Cortex of kidney (tissue), 1 donor: ENCODE measurements at places on chromosomes 4 and X.

DNA sequence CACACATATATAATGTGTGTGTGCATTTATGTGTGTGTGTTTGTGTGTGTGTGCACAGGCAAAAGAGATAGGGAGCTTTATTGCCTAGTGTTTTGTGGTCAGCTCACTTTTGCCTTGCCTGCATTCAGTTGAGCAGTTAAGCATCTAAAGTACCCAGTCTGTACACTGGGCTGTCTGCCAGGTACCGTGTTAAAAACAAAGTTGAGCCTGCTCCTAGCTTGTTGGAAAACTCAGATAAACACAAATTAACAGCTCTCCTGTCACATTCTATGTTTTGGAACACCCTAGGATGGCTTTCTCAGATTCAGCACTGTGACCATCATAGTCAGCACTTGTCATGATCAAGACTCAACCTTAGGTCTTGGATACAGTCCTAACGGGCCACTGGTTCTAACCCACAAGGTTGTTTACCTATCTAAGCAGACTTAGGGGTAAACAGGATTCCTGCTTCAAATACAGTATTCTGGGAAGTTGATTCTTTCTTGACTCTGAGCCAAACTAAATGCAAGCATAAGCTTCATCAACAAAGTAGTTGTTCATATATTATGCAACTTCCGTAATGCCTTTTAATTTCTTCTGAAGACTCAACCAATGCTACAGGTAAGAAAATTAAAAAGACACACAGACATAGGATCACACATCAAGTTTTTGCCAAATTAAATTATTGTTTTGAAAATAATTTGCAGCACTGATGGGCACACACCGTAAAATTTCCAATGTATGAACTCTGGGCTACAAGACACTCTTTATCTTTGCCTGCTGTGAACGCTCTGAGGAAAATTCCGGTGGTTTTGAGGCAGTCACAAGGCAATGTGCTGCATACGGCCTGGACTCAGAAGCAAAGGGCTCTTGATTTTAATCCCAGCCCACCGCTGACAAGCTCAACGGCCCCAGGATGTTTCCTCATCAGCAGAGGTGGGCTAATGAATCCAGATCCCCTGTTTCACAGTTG is 11.3 kb upstream of the CD99 start:
- DNase-seq: no peak

DNA sequence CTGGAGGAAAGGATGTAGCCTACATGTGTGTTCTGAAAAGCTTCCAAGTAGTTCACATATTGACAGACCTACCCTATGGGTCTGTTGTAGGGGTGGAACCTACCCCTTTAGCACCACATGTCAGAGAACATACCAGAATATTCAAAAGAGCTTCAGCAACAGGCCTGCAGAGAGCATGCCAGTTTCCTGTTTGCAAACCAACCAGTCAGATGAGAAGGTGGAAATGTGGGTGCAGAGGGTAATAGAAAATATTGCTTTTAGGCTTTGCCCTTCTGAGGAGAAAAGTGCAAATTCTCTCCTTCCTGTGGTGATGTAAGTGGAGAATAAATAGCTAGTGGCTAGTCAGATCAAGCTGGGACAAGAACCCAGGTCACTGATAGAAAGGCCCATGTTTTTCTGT is 16.4 kb downstream of the INTS6L start:
- DNase-seq: no peak

DNA sequence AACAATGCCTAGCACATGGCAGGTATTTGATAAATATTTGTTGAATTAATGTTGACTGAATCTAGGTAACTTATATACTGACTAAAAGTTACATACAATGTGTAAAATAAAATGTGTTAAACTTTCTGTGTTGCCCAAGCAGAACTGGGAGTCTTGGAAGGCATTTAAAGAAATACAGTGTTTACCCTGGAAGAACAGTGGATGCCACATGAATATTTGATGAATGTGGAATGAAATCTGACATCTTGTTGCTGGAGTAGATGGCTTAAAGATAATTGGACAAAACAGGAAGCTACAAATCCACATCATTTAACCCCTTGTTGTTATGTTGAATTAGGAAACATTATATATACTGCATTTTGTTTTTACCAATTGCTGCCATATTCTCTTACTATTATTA is 39.9 kb upstream of the SCOC start:
- DNase-seq: no peak

DNA sequence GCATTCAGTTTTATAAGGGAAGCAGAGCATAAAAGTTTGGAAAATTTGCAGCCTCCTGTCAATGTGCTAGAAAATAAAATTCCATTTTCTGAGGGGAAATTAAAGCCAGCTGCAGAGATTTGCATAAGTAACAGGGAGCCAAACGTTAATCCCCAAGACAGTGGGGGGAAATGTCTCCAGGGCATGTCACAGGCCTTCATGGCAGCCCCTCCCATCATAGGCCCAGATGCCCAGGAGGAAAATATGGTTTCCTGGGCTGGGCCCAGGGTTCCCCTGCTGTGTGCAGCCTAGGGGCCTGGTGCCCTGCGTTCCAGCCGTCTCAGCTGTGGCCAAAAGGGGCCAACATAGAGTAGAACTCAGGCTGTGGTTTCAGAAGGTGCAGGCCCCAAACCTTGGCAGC is 9.3 kb downstream of the RNF4 start:
- DNase-seq: no peak

GRCh38 chrX:63985906-63986305 is 200.9 kb upstream of the ARHGEF9 start:
- DNase-seq: no peak

- no peak for DNase-seq
Measured at GRCh38 chr4:94442251-94442650, 9.5 kb upstream of the PDLIM5 start.

DNA sequence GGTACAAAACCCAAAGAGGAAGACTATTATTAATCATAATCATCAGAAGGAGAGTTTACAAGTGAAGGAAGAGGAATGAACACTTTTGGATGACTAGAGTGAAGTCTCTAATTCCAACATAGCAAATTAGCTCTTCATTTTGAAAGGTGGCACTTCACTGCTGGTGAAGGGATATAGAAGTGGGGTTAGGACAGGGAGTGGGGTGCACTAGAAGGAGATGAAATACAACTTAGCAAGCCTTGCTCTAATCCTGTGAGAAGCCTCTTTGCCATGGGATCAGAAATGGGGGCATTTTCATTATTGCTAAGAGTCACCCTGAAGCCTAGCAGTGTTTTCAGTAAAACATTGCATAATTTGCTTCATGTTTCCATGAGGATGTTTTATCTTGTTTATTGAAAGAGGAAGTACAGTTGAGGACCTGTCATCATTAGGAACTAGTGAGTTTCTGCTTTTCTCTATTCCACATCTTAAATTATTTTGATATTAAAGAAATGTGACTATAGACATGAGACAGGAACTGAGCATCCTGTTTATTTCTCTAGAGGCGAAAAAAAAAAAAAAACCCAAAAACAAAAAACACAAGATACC is 9.3 kb upstream of the GRPR start:
- DNase-seq: no peak

DNA sequence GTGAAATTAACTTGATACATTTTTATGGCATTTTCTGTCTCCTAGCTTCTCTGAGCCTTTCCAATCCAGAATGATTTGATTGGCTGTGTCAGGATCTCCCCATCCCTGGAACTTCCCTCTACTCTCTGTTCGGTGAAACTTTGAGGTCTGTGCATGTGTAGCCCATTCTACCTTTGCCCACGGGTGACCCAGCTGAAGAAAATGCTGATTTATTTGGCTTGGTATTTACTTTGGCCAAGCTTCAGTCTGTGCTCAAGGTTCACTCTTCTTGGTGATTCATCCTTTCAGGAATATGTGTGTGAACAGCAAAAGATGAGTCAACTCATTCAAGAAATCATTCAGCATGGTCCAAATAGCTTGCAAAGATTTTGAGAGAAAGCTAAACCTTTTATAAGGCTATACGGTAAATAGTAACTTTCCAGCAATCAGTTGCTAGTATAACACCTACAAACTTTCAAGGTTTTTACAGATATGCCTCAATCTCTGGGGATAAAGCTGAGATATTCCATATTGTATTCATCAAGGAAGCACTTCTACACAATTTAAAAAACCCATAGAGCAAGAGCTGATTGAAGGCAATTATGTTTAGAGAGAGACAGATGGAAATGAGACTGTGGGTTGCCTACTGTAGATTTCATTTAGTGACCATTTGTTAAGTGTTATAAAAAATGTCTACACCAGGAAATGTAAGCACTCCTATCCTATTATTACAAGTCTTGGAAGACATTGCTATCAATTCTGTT is 233.9 kb upstream of the CXXC4 start:
- no peak for DNase-seq

DNA sequence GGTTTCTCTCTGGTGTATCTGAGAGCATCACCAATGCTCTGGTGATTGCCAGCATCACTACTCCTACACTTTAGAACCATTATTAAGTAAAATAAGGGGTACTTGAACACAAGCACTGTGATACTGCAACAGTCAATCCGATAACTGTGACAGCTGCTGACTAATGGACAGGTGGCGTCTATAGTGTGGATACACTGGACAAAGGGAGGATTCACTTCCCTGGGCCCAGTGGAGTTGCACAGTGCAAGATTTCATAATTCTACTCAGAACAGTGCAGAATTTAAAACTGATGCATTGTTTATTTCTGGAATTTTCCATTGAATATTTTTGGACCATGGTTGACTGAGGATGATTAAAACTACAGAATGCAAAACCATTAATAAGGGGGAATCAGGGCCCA is 97.8 kb downstream of the SHROOM3 start:
- no peak for DNase-seq

DNA sequence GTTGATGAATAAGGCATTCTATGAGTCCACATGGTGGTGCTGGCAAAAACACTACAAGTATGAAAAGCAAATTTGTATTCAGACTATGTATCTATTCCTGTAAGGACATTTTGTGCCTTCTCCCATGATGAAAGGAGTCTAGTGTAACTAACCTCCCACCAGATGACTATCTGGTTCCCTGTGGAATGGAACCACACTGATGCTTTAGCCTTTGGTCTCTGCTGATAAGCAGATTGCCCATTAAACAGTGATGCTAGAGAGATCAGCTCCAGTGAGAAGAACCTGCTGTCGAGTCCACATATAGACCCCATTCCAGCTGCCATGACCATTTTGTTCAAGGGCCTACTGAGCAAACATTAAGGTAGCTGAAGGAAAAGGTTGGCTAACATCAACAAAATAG is 10.5 kb upstream of the THOC2 start:
- DNase-seq: no peak

DNA sequence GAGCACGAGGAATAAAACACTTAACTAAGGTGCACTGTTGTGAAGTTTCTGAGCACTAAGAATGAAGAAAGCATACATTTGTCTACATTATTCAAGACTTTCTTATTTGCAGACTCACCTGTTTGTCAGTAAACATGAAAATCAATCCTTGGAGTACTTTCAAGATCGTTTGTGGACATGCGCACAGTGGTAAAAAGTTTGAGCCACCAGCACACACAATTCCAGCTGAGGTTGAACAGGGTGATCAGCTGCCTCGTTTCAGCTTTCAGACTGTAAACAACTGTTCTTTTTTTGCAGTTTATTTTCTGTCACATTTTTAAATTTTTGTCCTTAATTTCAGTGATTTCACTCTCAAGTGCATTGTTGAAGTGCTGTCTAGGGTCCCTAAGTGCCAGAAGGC is 143.8 kb upstream of the VCX2 start:
- no peak for DNase-seq

DNA sequence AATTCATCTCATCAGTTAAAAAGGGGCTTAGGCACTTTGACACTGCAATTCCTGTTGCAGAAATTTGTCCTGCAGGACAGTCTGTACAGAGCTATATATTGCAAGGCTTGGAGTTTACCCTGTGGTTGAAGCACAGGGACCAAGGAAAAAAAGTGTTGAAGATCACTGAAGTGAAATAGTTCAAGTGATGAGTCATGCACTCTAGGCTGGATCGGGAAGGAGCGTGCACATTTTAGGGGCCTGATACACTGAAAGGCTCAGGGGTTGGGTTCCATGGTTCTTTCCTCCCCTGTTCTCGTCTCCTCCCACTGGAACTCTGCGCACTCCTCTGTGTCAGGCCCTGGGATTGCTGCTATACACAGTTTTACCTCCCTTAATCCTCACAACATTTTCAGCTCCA is 104.9 kb upstream of the ARMCX2 start:
- DNase-seq: no peak

DNA sequence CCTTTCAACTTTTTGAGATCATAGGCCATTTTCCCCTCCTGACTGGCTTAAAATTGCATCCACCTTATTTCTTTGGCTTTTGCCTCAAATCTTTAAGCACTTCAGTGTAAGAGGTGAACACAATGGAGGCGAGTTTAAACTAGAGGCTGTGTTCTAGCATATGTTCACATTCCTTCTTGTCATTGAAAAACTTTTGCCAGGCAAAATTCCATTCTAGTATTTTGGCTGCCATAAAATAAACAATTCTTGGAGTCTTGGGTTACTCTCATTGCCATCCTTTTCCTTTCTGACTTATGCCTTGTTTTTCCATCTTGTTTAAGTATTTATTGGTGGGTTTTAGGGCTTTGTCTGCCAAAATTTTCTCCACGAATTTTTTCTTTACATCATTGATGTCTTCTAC is 137.3 kb upstream of the ANXA10 start:
- no peak for DNase-seq

DNA sequence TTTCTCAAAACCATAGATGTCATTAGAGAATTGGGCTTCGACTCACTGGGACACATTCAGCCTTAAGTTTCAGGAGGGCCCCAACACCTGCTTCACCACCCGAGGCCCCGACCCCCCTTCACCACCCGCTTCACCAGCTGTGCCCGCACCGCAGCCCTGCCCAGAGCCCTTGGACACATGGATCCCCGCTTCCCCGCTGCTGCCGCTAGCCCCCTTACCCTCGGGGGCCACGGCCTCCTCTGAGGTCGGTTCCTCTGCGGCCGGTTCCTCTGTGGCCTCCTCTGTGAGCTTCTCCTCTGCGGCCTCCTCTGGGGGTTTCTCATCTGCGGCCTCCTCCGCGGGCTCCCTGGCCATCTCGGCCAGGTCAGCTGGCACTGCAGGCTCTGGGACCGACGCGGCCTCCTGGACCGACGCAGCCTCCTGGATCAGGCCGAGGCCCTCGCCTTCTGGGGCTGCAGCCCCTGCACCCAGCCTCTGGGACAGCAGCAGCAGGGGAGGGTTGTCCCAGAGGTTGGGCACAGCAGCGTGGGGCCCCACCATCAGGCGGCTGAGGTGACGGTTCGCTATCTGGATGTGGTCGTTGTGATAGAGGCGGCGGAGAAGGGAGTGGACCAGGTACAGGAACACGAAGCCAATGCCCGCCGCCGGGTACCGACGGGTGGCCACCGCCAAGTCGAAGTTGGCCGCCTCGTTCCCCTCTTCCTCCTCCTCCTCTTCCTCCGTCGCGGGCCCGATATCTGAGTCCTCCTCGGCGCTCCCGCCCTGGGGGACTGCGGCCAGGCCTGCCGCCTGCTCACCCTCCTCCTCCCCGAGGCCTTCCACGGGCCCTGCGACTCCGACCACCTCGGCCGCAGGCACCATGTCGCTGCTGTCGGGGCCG is 748 bp downstream of the CT47B1 start:
- no peak for DNase-seq

DNA sequence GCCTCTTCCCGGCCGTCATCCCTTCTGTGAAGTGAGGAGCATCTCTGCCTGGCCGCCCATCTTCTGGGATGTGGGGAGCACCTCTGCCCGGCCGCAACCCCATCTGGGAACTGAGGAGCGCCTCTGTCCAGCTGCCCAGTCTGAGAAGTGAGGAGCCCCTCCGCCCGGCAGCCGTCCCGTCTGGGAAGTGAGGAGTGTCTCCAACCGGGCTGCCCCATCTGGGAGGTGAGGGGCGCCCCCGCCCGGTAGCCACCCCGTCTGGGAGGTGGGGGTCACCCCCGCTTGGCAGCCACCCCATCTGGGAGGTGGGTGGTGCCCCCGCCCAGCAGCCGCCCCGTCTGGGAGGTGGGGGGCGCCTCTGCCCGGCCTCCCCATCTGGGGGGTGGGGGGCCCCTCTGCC is 142.3 kb downstream of the LAS1L start:
- DNase-seq: no peak

- DNase-seq: no peak
Measured at GRCh38 chrX:16488959-16489358, 161.0 kb upstream of the S100G start.
